ENCODE measurements at places on chromosomes 5 and 9.

- no peak for DNase-seq
These were observed 139.9 kb downstream of the PDE4D start for GRCh38 chr5:59753599-59753998.

DNA sequence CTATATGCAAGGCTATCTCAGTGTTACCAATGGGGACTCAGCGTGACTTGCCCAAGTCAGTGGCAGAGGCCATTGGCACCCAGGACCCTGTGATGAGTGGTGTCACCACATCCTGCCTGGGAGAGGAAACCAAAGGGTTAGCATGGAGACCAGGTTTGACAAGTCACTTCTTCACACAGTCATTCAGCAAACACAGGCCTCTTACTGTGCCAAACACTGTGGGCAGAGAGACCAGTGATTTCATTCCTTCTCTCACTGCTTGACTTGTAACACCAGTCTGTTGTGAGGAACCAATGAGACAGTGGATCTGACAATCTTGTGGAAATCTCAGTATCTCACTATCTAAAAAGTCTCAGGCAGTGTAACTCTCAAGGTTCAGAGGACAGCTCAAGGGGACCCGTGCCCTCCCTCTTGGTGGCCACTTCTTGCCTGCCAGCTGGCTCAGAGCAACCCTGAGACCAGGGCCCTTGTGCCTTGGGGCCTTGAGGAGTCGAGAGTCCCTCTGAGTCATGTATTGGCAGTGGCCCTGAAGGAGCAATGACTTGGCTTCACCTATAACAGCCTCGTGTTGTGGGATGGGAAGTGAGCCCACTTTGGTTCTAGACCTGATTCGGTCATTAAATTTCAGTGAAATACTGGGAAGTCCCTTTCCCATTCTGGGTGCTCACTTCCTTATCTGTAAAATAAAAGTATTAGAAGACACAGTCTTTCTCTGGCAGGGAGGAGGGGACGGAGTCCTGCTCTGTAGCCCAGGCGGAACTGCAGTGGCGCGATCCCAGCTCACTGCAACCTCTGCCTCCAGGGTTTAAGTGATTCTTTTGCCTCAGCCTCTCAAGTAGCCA, 1.6 kb downstream of the FABP6 start:
- DNase-seq = peak; percentile 35

GRCh38 chr5:78621291-78621738, 27.3 kb downstream of the LHFPL2 start:
- peak; percentile 48 for DNase-seq

DNA sequence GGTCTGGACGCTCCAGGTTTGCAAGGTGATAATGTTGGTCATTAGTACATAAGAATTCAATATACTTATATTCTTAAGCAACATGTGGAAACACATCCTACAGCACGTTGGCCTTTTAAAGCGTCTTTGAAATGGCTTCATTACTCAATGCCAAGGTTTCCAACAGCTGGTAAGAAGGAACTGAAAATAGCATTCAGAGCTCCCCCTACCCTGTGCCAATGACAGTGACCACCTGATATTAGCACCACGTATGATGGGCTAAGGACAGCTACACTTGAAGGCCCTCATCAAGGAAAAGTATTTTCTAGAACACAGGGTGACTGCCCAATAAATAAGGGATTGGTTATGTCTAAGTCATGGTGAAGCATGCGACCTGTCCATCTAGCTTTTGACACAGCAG, 9.9 kb downstream of the ZNF622 start:
- no peak for DNase-seq

DNA sequence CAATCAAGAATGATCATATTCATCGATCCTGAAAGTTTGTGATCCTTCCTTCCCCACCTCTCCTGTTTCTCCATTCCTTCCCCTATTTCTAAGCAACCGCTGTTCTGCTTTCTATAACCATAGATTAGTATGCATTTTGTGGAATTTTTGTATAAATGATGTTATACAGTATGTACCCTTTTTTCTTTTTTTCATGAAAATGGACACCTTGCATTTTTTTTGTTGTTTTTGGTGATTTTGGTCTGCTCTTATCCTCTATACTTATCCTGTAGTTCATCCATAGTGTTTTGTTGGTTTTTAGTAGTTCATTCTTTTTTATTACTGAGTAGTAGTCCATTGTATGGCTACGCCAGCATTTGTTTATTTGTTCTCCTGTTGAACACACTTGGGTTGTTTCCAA, 46.1 kb downstream of the SCGB3A1 start:
- DNase-seq = no peak

GRCh38 chr5:95532415-95532814, 22.4 kb downstream of the SKIC3 start:
- no peak for DNase-seq

Data from AG10803 (cell line).